ENCODE measurements at places on chromosomes 2 and 18.
A peak's percentile ranks its signal among the peaks of the same experiment; 100 is the strongest.

DNA sequence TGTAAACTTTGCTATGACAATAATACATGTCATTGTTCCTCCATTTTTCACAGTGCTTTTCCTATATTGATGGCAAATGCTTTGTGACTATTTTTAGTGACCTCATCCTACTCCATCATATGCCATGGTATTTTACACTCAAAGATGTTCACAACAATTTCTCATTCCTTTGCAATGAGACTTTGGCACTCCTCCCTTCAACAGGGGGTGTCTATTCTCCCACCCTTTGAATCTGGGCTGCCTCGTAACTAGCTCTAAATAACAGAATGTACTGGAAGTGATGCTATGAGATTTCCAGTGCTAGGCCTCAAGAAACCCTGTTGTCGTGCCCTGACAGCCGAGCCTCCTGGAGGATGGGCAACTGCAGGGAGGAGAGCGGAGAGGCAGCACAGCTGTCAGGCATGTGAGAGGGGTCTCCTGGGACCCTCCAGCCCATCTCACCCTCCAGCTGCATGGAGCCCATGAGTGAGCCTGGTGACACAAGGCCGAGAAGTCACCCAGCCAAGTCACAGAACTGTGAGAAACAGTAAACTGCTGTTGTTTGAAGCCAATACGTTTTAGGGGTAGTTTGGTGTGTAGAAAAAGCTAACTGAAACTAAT is 103.1 kb upstream of the APCDD1 start:
- no peak for DNase-seq

- no peak for DNase-seq
Measured at GRCh38 chr18:30991397-30991796, 51.1 kb downstream of the DSC3 start.

DNA sequence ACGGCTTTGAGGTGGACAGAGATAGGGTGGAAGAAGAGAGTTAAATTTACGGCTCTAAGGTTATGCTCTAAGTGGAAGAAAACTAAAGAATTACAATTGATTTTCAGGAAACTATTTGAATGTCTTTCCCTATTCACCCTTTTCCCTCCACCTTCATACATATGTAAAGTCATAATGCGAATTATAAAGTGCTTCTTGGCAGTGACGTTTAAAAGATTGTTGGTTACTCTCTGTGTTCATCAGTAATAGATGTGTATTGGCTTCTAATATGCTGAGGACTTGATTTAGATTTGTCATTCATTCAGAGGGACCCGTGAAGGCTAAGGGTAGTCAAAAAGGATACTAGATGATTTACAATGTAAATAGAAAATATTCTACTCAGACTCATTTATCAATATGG is 63.9 kb downstream of the ARHGAP28 start:
- DNase-seq, result no peak

GRCh38 chr2:100981011-100981410 is 21.1 kb upstream of the RPL31 start:
- no peak for DNase-seq

DNA sequence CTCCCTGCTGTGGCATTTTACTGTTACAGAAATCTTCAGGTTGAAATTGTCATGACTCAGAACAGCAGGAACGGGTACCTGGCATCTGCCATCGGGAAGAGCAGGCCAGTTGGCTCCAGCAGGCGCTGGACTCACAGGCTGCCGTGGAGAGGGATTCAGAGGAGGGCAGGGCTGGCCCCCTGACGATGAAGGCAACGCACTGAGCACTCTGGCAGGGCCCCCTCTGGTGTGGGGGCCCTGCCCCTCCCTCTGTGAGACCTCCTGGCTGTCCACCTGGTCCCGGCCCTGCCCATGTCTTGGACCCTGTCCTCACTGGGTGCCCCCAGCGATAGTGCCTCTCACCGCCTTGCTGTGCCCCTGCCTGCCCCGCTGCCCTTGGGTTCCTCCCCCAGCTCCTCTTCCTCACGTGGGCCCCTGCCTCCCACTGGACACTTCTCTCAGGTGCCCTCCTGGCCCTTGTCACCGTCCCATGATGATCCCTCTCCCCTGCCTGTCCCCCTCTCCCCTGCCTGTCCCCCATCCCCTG is 23.3 kb upstream of the ALLC start:
- no peak for DNase-seq

- no peak for DNase-seq
Measured at GRCh38 chr2:20210462-20210861, 14.5 kb downstream of the SDC1 start.

- DNase-seq, result no peak
Measured at GRCh38 chr2:224029876-224030275, 9.2 kb downstream of the SERPINE2 start.

DNA sequence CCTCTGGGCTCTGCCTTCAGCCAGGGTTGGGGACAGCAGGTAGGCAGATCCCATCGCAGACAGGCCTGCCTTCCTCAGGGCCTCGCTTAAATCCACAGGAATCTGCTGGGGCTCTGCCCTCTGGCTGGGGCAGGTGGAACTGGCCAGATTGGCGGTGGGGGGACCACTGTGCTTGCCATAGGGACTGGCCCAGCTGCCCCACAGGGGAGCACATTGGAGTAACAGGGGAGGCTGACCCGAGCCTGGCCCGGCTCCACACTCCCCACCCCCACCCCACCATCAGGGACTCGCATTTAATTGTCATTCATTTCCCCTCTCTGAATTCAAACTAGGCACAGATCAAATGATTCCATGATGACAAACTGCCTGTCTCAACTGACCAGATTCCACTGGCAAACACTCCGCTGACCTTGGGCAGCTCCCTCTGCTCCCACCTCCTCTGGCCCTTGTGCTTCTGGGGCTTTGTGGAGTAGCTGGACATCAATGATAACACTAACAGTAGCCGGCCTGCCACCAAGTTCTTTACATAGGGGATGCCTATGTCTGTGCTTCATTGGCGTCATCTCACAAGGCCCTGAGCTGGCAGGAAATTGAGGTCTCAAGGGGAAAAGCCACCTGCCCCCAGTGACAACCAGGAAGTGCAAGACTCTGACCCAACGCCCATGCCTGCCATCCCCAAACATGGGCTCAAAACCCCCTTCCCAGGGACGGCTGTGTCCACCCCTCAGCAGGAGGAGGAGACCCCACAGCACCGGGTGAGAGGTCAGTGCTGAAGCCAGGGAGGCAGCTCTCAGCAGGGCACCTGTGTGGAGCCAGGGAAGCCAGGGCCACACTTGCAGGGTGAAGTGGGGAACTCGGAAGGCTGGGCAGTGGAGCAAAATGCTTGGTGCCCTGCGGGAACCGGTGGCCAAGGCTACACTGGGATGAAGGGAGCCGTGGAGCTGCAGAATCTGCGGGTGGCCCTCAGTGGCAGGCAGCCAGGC is 2.1 kb upstream of the B3GNT7 start:
- no peak for DNase-seq

GRCh38 chr2:30422444-30423040 is 24.5 kb upstream of the LCLAT1 start:
- DNase-seq, result no peak

DNA sequence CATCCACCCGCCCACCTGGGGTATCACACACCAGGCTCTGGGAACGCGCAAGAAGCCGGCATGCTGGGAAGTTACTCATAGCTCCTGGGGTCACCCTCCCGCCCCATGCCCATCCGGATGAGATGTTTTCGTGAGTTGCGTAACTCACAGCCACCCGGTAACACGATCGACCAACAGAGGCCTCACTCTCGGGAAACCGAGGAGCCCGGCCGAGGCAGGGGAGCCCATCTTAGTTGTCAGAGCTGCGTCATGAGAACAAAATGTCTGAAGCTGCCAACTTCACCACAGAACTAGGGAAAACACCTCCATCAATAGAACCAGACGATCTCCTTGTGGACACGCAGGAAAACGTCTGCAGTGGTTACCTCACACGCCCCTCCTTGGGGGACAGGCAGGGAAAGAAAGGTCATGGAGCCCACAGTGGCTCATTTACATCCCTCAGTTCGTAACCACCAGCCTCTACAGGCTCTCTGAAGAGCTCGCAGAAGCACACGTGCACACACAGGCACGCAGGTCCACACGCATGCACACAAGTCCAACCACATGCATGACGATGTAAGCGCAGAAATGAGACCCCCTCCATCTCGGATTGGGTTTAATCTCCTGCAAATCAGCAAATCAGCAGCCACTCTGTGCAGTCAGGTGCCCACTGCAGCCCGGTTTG is 26.2 kb downstream of the ADI1 start:
- DNase-seq, result no peak

DNA sequence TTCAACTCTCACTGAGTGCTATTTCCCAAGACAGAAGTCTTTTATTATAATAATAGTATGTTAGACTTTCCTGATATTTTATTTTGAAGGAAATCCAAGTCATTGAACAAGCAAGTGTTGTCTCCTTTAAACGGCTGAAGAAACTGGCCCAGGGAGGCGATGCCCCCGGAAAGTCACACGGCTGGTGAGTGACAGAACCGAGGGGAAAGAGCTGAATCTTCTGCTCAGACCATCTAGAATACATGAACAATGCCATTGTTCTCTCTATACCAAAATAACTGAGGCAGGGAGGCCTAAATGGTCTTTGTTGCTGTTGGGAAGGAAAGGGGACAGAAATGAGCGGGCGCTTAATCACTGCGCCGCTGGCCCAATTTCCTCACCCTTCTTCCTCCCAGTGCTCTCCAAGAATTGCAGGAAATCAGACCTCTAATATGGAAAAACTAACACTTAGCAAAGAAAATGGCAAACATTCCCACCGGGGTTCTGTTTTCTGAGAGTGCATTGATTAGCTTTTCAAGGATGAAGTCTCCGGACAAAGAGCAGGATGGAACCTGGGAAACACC is 101.5 kb downstream of the KLF7 start:
- no peak for DNase-seq

DNA sequence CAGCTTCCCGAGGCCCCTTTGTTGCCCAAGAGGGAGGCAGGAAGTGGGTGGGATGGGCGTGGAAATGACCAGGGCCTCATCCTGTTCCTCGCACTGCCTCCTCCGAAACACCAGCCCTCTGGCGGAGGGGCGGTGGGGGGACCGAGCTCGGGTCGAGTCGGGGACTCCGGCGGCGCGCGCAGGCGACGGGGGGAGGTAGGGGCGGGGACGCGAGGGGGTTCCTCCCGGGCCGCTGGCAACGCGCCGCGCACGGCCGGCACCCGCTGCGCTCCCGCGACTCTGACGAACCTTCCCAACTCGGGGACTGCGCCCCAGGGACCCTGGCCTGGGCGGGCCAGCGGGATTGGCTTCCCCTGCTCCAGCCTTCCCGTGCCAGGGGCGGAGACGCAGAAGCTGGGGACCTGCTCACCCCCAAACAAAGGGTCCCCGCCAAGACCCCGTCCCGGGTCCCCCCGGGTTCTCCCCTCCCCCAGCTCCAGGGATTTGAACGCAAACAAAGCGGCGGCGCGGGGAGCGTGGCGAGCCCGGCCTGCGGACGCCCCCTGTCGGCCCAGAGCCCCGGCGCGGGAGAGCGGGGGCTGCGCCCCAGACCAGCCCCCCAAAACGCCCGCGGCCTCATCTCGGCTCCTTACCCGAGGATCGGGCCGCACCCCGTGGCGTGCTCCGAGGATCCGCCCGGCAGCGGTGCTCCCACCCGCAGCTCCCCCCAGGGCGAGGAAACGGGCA is 1.2 kb downstream of the SEMA4C start:
- peak; percentile 99 for DNase-seq

DNA sequence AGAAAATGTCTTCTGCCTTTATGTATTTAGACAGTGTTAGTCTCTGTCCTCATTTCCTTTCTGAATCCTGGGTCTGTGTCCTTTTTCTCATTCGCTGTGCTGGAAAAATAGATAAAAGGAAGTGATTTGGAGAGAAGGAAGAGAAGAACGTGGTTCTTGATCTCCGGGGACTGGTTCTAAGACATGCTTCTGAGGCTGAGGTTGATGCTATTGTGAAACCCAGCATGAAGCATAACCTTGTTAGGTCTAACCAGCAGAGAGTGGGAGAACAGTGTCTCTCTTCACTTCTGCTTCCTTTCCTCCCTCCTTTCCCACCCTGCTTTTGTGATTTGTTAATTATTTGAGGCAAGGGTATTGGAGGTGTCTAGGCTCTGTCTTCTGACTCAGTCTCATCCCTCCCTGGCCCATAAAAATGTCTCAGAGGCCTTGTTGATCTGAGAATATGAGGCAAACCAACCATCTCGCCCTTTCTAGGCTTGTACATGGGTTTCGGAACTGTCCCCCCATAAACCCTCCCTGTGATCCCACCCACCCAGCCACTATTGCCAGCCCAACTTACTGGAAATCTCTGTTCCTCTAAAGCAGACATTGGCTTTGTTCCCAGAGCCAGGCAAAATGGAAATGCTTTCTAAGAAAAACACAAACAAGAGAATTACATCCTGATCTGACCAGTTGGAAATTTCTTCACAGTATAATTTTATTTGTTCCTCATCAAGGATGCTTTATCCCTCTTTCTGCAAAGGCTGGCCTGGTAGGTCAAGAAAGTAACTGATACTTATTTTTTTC is 360.6 kb upstream of the TNP1 start:
- DNase-seq, result no peak

DNA sequence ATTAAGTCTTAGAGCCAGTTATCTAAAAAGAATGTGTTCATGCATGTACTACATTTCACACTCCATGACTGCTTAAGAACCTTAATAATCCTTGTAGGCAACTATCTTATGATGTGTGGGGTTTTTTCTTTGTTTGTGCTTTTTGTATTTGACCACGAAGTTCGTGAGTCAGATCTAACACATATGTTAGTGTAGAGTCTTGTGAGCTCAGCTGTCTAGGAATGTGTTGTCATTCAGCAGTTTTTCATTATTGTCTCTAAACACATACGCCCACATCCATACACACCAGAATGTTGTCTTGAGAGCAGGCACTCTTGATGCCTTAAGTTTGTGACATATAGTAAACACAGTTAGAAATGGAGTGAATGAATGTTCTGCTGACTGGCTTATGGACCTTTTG is 38.4 kb downstream of the CAB39 start:
- DNase-seq, result no peak

DNA sequence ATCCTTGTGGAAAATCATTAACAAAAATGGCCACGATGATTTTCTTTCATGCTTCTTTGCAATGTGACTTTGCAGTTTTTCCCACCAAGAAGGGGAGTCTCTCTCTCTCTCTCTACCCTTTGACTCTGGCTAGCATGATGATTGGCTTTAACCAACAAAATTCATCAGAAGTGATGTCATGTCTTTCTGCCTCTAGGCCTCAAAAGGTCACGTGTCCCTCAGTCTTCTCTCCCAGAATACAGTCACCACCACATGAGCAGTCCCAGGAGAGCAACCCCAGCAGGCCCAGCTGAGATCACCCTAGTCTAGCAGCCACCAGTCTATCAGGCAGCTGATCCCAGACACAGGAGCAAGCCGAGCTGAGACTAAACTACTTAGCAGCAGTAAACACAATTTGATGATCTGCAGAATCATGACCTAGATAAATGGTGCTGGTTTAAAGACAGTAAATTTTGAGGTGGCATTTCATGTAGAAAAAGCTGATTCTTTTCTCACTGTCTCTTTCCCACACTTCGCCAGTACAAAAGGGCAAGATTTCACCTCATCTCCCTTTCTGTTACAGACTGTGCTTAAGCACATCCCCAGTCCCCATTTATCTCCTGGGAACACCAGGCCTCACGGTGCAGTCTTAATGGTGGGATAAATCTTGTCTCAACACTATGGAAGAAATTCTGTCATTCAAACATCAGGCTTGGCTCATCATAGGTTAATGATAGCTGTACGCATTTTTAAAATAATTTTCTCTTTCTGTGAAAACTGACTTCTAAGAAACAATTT is 132.7 kb downstream of the SCG2 start:
- peak; percentile 22 for DNase-seq

GRCh38 chr2:234191819-234192407 is 141.4 kb downstream of the SPP2 start:
- no peak for DNase-seq

GRCh38 chr2:60252581-60253150 is 300.8 kb downstream of the BCL11A start:
- no peak for DNase-seq

Data from HTR-8/SVneo (cell line).